CD4-positive, alpha-beta T cell treated with Interleukin-6 at 100 ng/mL for 8 hours (primary cell): ENCODE measurements at places on chromosomes 5 and 9.

DNA sequence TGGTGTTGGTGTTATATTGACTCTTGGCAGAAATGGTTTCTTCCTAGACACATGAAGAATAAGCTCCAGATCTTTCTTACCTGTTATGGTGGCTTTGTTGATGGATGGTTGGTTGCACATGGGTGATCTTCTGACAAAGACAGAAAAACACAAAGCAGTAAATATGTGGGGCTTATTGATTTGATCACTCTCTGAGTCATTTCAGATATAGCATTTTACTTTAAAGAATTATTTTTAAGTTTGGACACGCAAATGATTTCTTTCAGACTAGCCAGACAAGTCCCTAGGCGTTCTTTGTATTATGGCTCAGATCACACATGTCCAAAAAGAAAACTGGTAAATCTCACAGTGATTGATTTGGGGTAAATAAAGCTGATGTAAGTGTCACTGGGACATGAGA, 597.6 kb downstream of the RAB3C start:
- DNase-seq: no peak

- peak; percentile 42 for DNase-seq
Observed at GRCh38 chr5:39080597-39081204, 6.5 kb upstream of the RICTOR start.

DNA sequence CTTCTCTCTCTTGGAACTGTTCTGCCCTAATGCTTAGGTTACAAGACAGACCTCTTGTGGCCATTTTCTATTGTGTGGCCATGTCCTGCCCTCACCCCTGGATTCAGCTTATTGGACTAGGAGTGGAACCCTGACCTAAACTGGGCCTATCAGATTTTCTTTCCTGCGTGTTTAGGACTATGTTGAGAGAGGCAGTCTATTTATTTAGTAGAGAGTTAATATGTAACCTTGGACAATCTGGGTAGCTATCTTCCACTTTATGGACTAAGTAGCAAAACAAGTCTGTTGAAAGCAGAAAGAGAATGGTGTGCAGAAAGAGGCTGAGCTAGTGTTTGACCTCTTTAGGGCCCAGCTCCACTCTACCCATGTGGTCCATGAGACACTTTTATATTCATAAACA, 82.6 kb upstream of the SMIM32 start:
- DNase-seq: no peak

DNA sequence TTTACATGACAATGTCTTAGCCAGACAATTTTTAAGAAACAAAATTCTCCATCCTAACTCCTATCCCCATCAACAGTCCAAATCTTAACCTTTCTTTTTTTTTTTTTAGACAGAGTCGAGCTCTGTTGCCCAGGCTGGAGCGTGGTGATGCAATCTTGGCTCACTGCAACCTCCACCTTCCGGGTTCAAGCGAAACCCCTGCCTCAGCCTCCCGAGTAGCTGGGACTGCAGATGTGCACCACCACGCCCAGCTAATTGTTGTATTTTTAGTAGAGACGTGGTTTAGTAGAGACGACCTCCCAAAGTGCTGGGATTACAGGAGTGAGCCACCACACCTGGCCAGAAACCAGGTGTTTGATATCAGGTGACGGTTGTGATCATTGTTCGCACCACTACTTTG, 10.2 kb downstream of the ABL1 start:
- no peak for DNase-seq

- no peak for DNase-seq
Observed at GRCh38 chr5:16871746-16872339, 64.2 kb downstream of the MYO10 start.
